ENCODE measurements at places on chromosomes 16 and 17.

GRCh38 chr17:65345261-65346005, 208.3 kb downstream of the RGS9 start:
- DNase-seq: no peak

DNA sequence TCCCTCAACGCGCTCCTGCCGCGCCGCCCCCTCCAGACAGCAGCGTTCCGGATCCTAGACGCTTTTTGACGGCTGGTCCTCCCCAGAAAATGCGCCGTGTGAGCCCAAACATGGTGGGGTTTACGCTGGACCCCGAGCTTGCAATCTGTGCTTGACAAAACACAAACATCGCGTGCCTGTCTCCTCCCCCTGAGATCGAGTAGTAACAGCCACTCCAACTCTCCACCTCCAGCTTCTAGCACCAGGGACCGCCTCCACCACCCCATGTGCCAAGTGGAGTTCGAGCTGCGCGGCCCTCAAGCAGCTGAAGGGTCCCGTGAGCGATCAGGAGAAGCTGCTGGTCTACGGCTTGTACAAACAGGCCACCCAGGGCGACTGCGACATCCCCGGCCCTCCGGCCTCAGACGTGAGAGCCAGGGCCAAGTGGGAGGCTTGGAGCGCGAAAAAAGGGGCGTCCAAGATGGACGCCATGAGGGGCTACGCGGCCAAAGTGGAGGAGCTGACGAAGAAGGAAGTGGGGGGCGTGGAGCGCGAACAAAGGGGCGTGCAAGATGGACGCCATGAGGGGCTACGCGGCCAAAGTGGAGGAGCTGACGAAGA, 656 bp upstream of the GEMIN4 start:
- DNase-seq: no peak

DNA sequence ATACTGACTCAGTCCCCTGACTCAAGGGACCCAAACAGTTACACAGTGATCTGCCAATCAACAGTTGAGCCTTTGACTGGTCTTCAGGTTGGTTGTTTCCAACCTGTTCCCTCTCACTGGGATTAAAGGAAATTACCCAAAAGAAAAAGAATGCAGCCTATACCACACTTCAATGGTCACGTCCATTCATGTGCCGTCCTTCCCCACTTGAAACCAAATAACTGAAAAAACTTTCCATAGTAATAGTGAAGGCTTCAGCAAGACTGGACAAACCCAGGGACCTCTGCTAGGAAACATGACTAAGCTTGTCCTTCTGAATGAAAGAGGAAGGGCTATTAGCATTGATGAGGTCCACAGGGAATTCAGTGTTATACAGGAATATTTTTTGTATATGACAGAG, 30.6 kb downstream of the MRPS23 start:
- no peak for DNase-seq

DNA sequence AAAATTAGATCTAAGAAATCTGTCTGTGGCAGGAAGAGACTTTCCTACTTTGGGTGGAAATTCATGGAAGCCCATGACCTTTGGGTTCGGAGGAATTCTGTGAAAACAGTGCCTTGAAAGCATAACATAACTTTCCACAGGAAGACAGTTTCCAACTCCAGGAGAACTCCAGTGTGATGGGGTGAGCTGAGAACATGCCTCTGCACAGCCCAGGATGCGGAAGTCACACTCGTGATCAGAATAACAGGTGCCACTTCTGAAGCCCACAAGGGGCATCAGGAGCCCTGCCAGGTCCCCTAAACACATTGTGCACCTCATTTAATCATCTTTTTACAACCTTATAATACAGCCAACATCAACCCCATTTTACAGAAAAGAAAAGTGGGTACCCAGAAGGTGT, 9.7 kb downstream of the TVP23A start:
- DNase-seq: no peak

- peak; percentile 60 for DNase-seq
These were observed 32.7 kb downstream of the CDK5R1 start for GRCh38 chr17:32519228-32520103.

GRCh38 chr16:80585764-80586163, 45.0 kb downstream of the DYNLRB2 start:
- DNase-seq: peak; percentile 19

- peak; percentile 66 for DNase-seq
These were observed 56.8 kb downstream of the BEAN1 start for GRCh38 chr16:66483689-66484452.

DNA sequence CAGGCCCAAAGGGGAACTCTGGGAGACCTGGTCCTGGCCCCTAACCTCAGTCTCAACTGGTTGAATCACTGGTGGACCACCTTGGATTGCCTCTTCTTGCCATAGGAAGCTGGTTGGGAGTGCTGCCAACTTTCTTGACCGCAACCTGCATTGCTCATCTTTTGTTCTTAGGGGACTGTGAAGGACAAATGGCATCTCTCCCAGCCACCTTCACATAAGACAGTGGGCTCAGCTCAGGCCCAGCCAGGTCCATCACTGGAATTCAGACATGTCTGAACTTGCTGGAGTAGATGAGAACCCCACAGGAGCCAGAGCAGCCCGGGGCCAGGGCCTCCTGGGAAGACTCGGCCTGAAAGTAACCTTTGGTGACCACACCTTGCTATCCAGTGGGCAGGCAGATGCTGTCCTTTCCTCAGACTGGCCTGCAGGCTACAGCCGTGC, 18.8 kb downstream of the ADORA2B start:
- DNase-seq: no peak

- DNase-seq: no peak
These were observed 73.5 kb downstream of the GOSR1 start for GRCh38 chr17:30550512-30551273.

GRCh38 chr17:36501351-36501750, 14.9 kb downstream of the ZNHIT3 start:
- no peak for DNase-seq

DNA sequence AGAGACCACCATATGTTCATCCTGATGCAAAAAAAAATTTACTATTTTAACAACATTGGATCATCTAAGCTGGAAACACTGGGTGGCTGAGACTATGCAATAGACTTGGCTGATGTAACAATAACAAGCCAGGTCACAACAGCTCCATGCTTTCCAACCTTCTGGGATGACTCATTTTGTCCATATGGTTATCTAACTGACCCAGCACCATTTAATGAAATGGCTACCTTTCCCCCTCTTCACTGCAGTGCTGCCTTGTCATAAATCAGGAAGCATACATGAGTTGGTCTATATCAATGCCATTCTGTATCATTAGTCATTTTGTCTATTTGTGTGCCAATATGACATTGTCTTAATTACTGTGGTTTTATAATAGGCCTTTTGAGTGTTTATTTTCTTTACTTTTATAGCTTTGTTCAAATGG, 217.6 kb upstream of the KCNJ16 start:
- DNase-seq: no peak

DNA sequence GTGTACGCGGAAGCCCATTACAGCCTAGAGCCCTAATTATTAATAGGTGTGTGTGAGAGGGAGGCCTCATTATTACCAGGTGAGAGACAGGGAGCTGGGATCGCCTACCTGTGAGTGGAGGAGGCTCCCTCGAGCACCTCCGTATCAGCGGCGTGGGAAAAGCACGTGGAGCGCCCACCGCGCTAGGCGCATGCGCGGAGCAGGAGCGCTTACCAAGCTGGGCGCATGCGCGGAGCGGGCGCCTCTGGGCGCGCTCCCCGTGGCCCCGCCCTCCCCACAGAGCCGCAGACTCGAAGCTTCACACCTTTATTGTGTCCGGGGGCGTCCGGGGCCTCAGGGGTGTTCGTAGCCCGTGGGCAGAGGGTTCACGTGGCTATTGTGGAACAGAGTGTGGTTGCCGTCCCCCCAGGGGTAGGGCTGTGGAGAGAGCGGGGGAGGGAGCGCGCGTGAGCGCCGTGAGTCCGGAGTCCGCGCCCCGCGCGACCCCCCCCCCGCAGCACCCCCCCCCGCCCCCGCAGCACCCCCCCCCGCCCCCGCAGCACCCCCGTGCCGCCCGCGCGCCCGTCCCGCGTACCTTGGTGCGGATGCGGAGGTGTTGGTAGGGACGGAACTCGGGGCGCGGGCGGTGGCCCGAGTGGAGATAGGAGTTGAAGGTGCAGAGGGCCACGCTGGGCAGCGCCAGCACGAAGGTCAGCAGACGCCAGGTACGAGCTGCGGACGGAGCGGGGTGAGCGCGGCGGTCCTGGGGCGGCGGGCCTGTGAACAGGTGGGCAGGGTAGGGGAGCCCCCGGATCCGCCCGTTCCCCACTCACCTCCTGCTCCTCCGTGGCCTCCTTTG, 500 bp downstream of the COX6A2 start:
- peak; percentile 67 for DNase-seq

Data from T-helper 2 cell treated with Interferon-gamma antibody and Interleukin-4, amounts not matched to agents 5 μg/mL and 100 μg/mL, for 36 hours (primary cell).